ENCODE measurements at places on chromosomes 16 and 17. TPM values are rescaled to one million over a fixed set of nuclear protein-coding genes. Genes with fewer than 3 reads are reported as not detected.

The ZNF597 gene
- total RNA-seq = 1.5 TPM

The SLC16A3 gene
- total RNA-seq = 4.8 TPM

The ITGA2B gene
- total RNA-seq = 1.00 TPM

The TNFRSF17 gene
- total RNA-seq = not detected

The RMI2 gene
- total RNA-seq = 2.6 TPM

The DBNDD1 gene
- 6.2 TPM for total RNA-seq

The ELMO3 gene
- 0.24 TPM for total RNA-seq

The OR3A1 gene
- not detected for total RNA-seq
